Astrocyte (in vitro differentiated cells and primary cell): ENCODE measurements at places on chromosomes 2 and 18.

DNA sequence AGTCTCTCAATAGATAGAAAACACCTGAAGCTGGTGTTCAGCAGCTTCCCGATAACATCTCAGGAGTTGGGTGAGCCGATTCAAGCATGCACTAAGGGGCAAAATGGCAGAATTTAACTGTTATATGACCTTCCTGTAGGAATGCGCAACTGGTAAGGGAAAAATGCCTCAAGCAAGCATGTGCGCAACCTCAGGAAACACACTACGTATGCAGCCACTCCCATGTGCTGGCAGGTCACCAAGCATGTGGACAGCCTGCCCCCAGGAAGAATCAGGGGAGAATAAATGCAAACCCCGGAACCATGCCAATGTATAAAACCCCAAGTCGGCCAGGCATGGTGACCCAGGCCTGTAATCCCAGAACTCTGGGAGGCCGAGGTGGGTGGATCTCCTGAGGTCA lies 645.6 kb downstream of the NYAP2 start:
- DNase-seq: no peak

DNA sequence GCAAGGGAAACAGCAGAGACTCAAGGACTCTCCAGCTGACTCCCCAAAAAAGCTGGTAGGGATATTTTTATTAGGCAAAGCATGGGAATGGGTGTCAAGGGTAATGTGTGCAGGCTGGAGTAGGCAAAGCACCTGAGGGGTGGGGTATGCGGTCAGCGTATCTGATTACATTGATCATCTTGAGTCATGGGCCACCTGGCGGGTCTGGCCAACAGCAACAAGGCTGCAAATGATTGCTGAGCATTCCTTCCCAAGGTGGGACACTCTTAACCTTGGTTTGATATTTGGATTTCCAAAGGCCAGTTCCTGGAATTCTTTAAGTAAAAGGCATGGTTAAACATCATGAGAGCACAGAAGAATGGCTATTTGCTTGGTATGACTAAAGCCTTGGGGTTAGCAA lies 32.6 kb upstream of the CCBE1 start:
- DNase-seq: no peak

GRCh38 chr2:176445956-176446355 lies 176.7 kb downstream of the MTX2 start:
- peak; percentile 68 for DNase-seq

DNA sequence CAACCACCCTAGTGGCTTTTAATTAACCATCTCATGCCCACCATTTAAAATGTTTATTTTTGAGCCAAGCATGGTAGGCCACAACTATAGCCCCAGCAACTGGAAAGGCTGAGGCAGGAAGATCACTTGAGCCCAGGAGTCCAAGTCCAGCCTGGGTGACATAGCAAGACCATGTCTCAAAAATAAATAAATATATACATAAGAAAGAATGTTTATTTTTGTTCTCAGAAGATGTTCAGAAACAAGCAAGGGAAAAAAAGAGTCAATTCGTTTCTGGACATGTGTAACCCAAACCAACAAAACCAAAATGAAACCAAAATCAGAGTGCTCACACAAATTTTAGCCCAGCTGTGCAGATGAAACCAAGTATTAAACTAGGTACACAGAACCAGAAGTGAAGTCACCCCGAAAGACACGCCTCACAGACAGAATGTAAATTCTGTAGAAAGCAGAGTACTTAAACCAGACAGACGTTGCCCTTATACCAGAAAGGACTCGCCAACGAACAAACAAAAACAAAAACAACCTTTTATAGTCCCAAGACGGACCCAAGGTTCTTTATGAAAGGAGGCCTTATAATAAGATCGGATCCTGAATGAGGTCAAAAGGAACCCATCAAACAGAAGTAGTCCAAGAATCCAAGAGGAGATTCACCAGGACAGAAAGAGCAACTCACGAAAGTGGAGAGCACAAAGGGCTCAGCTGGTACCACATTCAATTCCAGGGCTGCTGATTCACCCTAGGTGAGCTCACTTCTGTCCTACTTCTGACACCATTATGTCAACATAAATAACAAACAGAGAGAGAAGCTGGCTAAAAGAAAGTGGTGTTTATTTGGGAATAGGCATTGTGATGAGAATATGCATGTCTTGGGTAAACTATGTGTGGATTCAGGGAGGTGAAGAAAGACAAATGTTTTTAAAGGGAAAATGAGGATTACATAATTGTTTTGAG lies 31.8 kb upstream of the MTCL1 start:
- no peak for DNase-seq

DNA sequence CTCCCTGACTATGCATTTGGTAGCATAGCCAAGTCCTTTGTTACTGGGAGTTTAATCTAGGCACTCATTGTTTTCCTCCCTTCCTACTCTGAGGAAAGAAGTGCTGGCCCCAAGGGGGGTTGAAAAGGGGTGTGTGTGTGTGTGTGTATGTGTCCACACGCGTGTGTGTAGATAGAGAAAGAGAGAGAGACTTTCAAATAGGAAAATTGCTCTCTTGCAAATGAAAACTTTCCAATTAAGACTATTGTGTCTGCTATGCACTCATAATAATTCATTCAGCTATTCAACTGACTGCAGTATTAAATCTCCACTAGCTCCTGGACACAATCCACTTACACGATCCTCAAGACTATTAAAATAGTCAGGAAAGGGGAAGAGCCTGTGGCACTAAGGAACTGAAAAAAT lies 92.9 kb upstream of the CSRNP3 start:
- DNase-seq: no peak

GRCh38 chr18:47248604-47249313 lies 2.7 kb downstream of the SKOR2 start:
- DNase-seq: no peak

- DNase-seq: no peak
These were observed 129.1 kb upstream of the CAB39 start for GRCh38 chr2:230583581-230583980.

DNA sequence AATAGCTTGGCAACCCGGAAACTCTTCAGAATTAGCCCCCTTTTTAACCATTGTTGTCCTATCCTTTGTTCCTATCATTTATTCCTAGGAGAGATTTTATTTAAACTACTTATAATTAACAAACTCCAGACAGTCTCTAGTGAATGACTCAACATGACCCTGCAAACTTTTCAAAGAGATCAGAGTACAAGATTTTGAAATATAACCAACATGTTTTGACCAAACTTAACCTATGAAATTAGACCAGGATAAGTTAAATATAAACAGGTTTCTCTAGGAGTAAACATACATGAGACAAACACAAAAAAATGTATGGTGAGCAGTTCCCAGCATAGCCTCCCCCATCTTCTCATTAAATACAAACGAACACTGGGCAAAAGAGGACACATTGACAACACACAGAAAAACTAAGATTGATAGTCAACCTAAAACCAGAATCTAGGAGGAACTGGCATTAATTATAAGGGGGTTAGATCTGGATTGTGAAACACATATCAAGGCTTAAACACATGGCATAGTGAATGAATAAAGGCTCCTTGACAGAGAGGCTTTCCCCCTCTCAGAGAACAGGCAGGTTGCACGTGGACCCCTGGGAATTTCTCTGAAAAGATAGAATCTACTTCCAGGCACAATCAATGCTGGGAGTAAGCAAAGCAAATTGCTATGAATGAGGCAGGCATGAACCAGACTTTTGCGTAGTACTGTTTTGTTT lies 284.1 kb downstream of the IRS1 start:
- DNase-seq: peak; percentile 26

GRCh38 chr18:37313624-37314023 lies 252.0 kb downstream of the CELF4 start:
- DNase-seq: no peak

DNA sequence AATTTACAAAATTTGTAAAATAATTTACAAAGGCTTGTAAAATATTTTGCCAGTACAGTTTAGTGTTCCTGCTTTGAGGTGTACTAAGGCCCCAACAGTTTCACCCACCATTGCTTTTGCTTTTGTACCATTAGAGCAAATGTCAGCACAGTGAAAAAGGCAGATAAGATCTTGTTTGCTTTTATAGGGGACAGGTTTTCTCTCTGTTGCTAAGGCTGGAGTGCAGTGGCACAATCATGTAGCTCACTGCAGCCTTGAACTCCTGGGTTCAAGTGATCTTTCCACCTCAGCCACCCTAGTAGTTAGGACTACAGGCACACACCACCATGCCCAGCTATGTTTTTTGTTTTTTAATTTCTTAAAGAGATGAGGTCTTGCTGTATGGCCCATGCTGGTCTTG lies 19.6 kb upstream of the NPC1 start:
- DNase-seq: no peak

DNA sequence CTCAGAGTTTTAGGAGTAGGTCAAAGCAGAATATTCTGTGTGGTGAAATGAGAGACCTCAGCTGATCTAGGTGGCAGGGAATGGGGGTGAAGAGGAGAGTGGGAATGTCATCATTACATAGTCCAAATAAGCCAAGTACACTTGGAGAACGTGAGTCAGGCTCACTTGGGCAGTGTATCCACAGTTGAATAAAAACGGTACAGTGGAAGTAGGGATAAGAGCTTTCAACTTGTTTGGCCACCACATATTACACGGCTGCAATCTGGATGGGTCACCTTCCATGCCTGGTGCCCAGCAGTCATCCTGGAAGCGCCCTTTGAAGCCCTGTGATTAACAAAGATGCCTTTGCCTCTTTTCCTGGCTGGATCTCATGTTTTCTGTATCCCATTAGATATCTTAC lies 28.6 kb downstream of the MIB1 start:
- DNase-seq: peak; percentile 22

- DNase-seq: peak; percentile 91
These were observed 13.0 kb upstream of the RALB start for GRCh38 chr2:120239488-120240287.

DNA sequence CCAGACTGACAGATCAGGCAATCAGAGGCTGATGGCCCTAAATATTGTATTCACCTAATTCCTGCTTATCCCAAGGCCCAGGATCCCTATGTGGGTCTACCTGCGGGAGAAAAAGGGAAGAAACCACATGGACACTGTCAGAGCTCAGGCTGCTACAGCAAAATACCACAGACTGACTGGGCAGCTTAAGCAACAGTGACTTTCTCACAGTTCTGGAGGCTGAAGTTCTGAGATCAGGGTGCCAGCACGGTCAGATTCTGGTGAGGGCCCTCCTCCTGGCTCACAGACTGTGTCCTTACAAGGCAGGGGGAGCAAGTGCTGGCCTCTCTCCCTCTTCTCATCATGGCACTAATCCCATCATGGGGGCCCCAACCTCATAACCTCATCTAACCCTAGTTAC lies 181.7 kb downstream of the TMEM163 start:
- no peak for DNase-seq

- DNase-seq: peak; percentile 82
These were observed 534 bp downstream of the KANSL1L start for GRCh38 chr2:210170446-210171303.

DNA sequence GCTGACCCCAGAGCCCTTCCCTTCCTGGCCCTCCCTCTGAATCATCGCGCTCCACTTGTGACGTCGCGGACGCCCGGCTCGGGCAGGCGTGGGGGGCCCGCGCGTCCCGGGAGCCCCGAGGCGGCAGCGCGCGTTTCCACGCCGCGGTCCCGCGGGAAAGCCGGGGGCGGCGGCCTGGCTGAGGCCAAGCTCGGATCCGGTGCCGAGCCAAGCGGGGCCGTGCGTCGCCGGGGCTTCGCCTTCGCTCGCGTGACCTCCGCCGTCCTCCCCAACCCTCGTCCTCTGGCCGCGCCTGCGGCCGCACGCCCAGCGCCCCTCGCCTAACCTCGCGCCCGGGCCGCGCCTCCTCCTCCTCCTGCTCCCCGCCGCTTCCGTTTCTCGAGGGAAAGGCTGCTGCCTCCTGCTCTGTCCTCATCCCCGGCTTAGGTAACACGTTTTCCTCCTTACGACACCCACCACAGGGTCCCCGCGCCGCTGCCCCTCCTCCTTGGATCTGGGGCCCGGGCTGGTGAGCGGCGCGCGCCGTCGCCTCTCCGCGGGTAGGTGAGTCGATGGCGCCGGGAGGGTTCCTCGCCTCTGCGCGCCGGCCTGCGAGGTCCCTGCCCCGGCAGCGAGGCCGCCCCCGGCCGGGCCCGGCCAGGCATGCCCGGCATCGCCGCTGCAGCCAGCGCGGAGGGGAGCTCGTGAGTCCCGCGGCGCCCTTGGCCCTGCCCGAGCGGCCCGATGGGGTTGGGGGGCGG lies at the start of gene INPP1:
Gene INPP1, plus strand, starts transcription at position 54 of the 740 bp plus-strand sequence. CDS start 16,514 bp downstream, outside the sequence.
- peak; percentile 45 for DNase-seq

DNA sequence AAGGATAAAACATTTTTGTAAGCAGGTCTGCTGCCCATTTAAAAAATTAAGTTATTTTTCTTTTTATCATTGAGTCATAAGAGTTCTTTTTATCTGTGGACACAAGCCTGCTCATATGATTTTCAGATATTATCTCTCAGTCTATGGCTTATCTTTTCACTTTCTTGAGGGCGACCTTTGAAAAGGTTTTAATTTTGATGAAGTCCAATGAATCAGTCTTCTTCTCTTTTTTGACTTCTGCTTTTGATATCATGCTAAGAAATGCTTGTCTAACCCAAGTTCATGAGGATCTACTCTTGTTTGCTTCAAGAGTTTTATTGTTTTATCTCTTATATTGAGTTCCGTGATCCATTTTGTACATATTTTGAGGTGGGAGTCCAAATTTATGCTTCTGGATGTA lies 36.5 kb downstream of the PSMD14 start:
- DNase-seq: no peak

DNA sequence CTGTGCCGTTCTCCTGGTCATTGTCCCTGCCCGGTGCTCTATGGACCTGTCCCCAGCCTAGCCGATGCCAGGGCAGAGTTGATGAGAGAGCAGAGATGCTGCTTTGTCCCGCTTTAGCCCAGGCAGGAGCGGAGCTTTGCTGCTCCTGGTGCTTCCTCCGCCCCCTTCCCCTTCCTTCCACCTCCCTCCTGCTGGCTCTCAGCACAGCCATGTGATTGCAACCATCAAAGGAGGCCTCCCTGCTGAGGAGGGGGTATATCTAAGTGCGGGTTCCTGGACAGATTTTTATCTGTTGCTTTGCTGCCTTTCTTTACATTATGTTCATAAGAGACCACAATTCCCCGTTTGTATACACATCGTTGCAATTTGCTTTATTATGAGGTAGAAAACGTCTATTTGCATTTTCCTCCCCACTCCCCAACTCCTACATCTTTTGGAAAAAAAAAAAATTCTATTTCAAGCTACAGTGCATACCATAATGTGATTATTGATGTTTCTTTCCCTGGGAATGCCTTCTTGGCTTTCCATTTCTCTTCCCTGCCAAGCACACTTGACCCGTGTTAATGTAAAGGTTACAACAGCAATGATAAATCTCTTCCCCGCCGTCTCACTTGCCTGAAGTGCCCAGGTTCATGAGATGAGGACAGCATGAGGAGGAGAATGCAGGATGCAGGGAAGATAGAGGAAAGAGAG lies 25.4 kb downstream of the ALPK2 start:
- DNase-seq: peak; percentile 83

GRCh38 chr2:226888378-226888965 lies 52.6 kb downstream of the RHBDD1 start:
- DNase-seq: no peak

DNA sequence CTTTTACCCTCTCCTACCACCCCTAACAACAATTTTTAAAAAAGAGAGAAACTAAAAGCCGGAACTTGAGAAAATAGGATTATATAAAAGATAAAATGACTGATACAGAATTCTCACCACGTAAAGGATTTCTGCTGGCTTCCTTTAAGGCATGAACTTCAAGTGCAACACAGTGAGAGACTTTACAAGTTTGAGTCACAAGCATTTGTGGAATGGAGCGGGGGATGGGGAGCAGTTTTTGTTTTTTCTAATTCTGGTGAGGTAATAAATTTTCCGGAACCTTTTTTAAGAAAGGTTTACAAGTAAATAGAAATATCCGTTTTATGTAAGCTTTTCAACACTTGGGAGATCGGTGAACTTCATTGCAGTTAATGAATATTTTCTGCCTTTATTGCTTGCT lies 1.8 kb upstream of the CDH2 start:
- peak; percentile 64 for DNase-seq
